ENCODE measurements at places on chromosomes 7 and 10. TPM values are rescaled to one million over a fixed set of nuclear protein-coding genes. Genes with fewer than 3 reads are reported as not detected.
A peak's percentile ranks its signal among the peaks of the same experiment; 100 is the strongest.

Gene ADRA2A
- 0.07 TPM for total RNA-seq

Gene OR2A42
- total RNA-seq: not detected

DNA sequence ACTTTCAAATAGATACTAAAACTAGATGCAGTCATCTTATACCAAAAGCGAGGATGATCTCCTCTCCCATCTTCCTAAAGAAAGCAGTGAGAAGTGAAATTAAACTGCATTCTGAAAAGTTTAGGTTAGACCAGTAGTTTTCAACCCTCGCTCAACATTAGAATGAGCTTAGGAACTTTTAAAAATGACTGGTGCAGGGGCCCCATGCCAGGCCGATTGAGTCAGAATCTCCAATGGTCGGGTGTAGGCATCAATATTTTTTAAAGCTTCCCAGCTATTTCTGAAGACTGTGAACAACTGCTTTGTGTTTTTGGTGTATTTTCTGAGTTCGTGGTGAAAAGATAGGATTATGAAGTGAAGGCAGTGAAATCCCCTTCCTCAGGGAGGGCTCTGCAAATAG lies 146.0 kb downstream of the VTI1A start:
- DNase-seq: no peak
- no peak overlapping the region for H3K4me3 ChIP-seq
- H3K36me3 ChIP-seq: peaks cover 22% of the 10 kb centered on the region
- no peaks in the 10 kb centered on the region for H3K4me1 ChIP-seq

Gene HOXA7
- not detected for total RNA-seq

DNA sequence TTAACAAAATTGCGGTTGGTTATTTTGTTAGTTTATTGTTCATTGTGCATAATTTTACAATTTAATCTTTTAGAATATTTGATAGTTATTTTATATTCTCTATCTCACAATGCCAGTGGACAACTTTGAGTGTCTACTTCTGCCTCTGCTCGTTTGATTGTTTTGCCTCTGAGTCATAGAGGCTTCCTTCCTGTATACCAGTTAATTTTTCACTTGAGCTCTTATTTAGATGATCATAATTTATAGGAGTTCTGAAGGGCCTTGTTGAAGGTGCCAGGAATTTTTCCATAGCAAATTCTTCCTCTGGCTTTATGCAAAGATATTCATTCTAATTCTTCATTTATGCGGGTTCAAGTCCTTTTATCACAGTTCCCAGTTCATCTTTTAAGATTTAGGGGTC lies 5.2 kb upstream of the MALRD1 start:
- H3K36me3 ChIP-seq: no peaks in the 10 kb centered on the region
- no peak for DNase-seq
- H3K27me3 ChIP-seq: no peaks in the 10 kb centered on the region
- no peak overlapping the region for H3K27ac ChIP-seq
- H3K4me3 ChIP-seq: no peak overlapping the region

GRCh38 chr10:33010132-33011037 lies 52.4 kb upstream of the ITGB1 start:
- peak; percentile 29 for DNase-seq
- no peak overlapping the region for H3K27ac ChIP-seq
- no peaks in the 10 kb centered on the region for H3K36me3 ChIP-seq
- H3K4me1 ChIP-seq: peaks cover 24% of the 10 kb centered on the region

DNA sequence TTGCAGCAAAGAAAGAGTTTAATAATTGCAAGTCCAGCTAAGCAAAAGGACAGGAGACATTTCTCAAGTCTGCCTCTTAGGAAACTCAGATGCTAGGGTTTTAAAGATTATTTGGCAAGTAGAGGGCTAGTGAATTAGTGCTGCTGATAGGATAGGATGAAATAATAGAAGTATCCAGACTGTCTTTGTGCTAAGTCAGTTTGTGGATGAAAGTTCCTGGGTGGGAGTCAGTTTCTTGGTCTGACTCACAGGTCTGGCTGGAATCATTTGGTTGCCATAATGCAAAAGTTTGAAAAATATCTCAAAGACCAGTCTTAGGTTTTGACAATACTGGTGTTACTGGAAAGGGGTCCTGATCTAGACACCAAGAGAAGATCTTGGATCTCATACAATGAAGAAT lies 42.6 kb upstream of the INHBA start:
- H3K27me3 ChIP-seq: peaks cover 10% of the 10 kb centered on the region
- H3K4me3 ChIP-seq: no peak overlapping the region

GRCh38 chr10:62617652-62618051 lies 186.9 kb upstream of the ADO start:
- H3K27ac ChIP-seq: no peak overlapping the region
- no peaks in the 10 kb centered on the region for H3K36me3 ChIP-seq
- no peak for DNase-seq
- H3K4me3 ChIP-seq: no peak overlapping the region
- no peaks in the 10 kb centered on the region for H3K27me3 ChIP-seq

DNA sequence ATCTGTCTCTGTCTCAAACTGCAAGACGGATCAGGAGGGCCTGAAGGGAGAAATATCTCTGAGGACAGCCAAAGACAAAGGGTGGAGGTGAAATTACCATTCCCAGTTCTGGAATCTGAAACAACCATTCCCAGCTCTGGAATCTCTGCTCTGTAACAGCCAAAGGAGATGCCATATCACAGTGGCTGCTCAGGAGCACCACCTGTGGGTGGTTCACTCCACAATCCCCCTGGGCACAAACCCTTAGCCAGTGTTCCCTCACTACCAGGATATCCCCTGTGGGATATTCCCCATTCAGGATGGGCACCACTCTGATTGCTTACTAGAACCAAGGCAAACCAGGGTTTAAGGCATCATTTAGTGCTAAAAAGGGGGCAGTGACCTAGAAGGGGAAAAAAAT lies 199.0 kb downstream of the HTR7 start:
- H3K36me3 ChIP-seq: no peaks in the 10 kb centered on the region
- H3K4me1 ChIP-seq: no peaks in the 10 kb centered on the region
- H3K27me3 ChIP-seq: peaks cover 8% of the 10 kb centered on the region
- no peak overlapping the region for H3K4me3 ChIP-seq

DNA sequence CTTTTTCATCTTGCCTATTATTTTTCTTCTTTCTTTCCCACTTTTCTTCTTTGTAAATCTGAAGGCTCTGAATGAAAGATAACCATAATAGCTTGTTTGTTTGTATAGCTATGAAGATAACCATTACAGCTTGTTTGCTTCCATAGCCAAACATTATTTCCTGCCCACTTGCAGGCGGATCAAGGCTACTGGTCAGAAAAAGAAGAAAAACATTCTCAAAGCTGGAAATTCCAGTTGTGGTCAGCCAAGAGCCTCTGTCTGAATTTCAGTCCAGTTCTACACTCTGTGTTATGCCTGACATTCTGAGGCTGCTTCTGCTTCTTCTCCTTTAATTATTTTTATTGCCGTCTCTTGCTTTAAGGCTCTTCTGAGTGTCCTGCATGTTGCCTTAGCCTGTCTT lies 48.9 kb downstream of the TMEM178B start:
- no peak overlapping the region for H3K4me3 ChIP-seq
- DNase-seq: no peak
- H3K27me3 ChIP-seq: peaks cover 7% of the 10 kb centered on the region
- no peaks in the 10 kb centered on the region for H3K36me3 ChIP-seq

DNA sequence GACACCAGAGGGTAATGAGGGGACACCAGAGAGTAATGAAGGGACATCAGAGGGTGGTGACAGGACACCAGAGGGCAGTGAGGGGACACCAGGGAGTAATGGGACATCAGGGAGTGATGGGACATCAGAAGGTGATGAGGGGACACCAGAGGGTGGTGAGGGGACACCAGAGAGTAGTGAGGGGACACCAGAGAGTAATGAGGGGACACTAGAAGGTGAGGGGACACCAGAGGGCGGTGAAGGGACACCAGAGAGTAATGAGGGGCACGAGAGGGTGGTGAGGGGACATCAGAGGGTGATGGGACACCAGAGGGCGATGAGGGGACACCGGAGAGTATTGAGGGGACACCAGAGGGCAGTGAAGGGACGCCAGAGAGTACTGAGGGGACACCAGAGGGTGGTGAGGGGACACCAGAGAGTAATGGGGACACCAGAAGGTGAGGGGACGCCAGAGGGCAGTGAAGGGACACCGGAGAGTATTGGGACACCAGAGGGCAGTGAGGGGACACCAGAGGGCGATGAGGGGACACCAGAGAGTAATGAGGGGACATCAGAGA lies 10.6 kb downstream of the NACAD start:
- H3K4me1 ChIP-seq: peaks cover 2% of the 10 kb centered on the region
- H3K36me3 ChIP-seq: peaks cover 15% of the 10 kb centered on the region

DNA sequence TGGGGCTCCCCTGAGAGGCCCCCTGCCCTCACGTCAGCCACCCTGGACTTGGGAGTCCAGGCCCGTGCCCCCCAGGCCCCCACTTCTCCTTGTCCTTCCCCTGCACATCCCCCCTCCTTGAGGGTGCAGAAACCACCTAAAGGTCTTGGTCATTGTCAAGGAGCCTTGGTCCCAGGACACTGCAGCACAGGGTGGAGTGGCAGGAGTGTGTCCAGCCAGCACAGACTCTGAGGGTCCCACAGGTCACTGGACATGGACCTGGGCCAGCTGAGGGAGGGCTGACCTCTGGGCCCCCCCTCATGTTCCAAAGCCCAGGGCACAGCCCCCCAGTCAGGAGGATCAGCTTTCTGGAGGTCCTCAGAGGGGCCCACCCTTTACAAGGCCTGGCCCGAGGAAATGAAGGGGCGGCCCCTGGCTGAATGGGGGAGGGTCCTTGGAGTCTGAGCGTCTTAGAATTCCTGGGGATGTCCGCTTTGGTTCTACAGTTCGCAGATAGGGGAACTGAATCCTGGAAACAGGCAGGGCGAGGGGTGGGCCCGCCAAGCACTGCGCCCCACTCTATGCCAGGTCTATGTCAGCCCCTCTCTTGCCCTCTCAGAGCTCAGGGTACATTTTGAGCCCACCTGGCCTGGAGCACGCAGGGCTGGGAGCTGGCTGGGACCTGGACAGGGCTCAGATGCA lies 54.0 kb downstream of the PWWP2B start:
- no peaks in the 10 kb centered on the region for H3K27me3 ChIP-seq
- H3K4me1 ChIP-seq: peaks cover 30% of the 10 kb centered on the region
- H3K4me3 ChIP-seq: no peak overlapping the region
- no peak for DNase-seq

Gene NOC3L
- total RNA-seq: 46.6 TPM

Gene GPR37
- not detected for total RNA-seq

DNA sequence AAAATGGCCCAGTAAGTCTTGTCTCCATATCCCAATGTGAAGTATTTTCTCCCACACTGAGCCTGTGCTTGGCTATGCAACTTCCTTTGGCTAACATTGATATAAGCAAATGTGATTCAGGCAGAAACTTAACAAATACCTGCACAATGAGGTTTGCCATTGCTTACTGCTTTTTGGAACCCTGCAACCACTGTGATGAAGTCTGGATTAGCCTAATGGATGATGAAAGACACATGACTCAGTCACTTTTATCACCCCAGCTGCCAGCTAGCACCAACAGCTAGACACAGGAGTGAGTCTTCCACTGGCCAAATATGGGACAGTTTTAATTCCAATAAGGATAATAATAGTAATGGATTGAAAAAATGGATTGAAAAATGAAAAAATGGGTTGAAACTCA lies 854.5 kb downstream of the GRM8 start:
- no peaks in the 10 kb centered on the region for H3K27me3 ChIP-seq
- H3K4me1 ChIP-seq: no peaks in the 10 kb centered on the region
- no peak overlapping the region for H3K27ac ChIP-seq
- H3K36me3 ChIP-seq: no peaks in the 10 kb centered on the region

DNA sequence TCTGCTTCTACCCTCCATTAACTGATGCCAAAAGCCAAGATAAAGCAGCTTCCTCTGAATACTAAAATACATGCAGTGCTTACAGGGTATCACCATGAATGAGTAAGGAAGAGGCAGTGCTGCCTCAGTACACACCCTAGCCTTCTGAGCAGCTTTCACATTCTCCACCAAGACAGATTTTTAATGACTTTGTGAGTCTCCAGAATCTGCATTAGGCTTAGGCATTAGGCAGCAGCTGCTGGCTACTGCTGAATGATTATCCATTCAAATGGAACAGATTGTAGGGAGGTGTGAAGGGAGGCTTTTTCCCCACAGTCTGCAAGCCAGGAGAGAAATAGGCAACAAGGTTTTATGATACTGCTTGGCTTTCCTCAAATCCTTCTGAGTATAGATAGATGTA lies 1226.7 kb upstream of the LRRN3 start:
- no peak for DNase-seq
- peaks cover 2% of the 10 kb centered on the region for H3K27me3 ChIP-seq
- H3K4me1 ChIP-seq: no peaks in the 10 kb centered on the region
- no peak overlapping the region for H3K4me3 ChIP-seq
- H3K27ac ChIP-seq: no peak overlapping the region
- no peaks in the 10 kb centered on the region for H3K36me3 ChIP-seq

- no peaks in the 10 kb centered on the region for H3K27me3 ChIP-seq
- no peaks in the 10 kb centered on the region for H3K4me1 ChIP-seq
- no peak overlapping the region for H3K27ac ChIP-seq
- H3K4me3 ChIP-seq: no peak overlapping the region
- no peaks in the 10 kb centered on the region for H3K36me3 ChIP-seq
Measured at GRCh38 chr7:117572856-117573620, 93.2 kb downstream of the CFTR start.

Gene ADAM22
- 2.3 TPM for total RNA-seq

GRCh38 chr7:134947329-134947728 lies 39.0 kb upstream of the AGBL3 start:
- no peak for DNase-seq
- H3K4me1 ChIP-seq: peaks cover 12% of the 10 kb centered on the region
- H3K27ac ChIP-seq: no peak overlapping the region
- H3K4me3 ChIP-seq: no peak overlapping the region
- H3K36me3 ChIP-seq: no peaks in the 10 kb centered on the region

Gene ITGA8
- not detected for total RNA-seq

Data from activated CD8-positive, alpha-beta T cell treated with anti-CD3 and anti-CD28 coated beads for 36 hours (primary cell).